Fibroblast of skin of abdomen (primary cell): ENCODE measurements at places on chromosomes 1 and 21.

DNA sequence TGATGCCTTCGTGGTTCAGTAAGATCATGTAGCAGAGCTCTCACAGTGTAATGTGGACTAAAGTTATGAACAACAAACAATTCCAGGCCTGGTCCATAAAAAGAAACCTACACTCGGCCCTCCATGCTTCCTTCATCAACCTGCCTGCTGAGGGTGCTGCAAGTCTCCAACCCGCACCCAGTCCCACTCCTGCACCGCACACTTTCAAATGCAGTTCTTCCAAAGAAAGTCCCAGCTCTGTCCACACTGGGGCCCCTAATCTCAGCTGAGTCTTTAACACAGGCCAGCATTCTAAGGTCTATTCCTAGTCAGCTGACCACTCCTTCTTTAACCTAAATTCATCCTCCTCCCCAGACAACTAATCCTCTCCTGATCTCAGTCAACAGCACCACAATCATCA is 71.5 kb upstream of the NR5A2 start:
- DNase-seq: no peak

GRCh38 chr1:228348708-228349467 is 57.7 kb downstream of the TRIM11 start:
- no peak for DNase-seq

DNA sequence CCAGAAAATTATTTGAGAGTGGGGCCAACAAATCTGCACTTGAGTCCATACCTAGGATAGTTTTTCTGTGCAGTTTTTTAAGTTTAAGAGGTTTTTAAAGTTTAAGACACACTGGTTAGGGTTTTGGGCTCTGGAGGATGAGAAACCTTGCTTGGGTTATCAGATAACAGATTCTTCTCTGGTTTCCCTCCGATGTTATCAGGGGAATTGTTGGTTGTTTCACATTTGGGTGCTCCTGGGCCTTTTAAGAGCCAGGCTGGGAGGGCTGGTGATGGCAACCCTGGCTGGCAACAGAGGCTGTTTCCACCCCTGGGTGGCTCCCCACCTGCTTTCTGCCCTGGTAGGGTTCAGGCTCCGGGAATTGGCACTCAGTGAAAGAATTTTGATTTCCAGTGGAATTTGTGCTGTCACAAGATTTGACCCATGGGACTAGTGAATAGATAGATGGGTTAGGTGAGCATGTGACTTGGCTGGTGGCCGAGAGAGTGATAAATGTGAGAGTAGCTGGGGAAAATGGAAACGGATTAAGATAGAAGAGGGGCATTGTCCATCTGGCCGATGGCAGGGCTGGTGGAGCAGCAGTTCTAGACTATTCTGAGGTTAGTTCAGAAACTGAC is 14.8 kb downstream of the VANGL1 start:
- DNase-seq: no peak

GRCh38 chr1:201693890-201694607 is 134.9 kb upstream of the IPO9 start:
- no peak for DNase-seq

DNA sequence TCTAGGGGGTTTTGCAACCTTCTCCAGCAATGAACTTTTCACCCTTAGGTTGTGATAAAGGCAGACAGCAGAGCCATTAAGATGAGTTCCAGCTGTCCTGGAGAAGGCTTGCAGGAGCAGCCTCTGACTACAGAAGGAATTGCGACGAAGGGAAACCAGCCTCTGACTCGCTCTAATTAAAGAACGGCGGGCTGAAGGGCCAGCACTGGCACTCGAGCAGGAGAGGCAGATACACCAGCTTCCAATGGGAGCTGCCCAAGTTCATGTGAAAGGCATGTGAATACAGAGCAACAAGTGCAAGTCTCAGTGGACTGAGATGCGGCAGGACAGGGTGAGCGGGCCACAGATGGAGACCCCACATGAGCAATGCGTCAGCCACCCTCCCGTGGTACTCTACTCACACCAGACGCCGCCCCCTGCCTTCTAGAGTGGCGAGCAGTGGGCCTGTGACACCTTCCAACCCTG is 15.7 kb downstream of the RCC2 start:
- DNase-seq: peak; percentile 57

GRCh38 chr1:34263406-34263805 is 86.7 kb downstream of the C1orf94 start:
- peak; percentile 79 for DNase-seq

- no peak for DNase-seq
Observed at GRCh38 chr1:201496296-201496690, 10.6 kb downstream of the CSRP1 start.

- DNase-seq: no peak
Observed at GRCh38 chr1:8643542-8644536, 173.6 kb downstream of the RERE start.

GRCh38 chr1:30934613-30935012 is 26.1 kb upstream of the SDC3 start:
- no peak for DNase-seq

DNA sequence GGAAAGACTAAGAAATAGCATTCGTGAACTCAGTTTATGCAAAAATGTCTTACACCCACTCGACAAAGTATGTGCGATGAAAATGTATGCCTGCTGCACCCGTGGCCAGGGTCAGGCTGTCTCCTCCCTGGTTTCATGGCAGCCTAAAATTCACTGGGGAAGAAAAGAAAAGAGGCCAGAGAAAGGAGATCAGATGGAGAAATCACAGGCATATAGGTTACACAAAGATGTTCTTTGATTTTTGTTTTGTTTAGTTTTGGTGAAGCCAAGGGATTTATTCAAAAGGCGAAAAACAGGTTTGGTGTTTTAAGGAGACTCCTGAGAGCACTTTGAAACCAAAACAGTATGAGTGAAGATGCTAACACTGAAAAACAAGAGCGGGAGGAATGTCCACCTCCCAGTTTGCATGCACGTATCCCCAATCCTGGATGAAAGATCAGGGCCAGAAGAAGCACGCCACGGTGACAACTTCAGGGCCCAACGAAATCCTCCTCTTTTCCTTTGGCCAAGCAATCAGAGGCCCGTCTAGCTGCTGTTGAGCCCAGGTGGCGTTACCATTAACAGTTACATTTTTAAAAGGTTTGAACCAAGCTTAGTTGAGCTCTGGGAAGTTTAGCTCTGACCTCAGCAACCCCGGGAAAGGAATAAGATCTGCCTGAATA is 992 bp upstream of the SSX2IP start:
- no peak for DNase-seq

DNA sequence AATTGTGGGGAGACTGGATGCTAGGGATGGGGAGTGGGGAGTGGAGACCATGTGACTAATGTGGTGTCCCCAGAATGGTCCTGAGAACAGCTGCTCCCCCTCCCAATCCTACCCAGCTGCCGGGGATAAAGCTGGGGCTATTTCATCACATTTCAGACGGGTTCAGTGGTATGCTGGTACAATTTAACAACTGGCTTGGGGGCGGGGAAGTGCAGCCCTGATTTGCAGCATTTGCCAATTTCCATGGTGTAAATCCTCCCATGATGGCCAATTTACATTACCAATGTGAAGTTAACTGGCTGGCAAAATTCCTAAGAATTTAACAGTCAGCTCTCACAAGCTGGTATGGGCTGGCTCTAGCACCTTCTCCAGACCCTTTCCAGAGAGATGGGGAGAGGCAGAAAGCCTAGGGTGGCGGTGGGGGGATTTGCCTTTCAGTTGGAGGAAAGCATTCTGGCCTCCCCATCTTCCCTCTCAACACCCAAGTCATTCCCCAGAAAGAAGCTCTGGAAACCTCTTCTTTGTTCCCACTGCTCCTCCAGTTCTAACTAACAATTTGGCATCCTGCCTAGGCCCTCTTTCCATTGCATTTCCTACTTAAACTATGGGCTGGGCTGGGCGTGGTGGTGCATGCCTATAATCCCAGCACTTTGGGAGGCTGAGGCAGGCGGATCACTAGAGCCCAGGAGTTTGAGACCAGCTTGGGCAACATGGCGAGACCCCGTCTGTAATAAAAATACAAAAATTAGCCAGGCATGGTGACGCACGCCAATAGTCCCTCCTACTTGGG is 11.3 kb upstream of the ADGRB2 start:
- DNase-seq: no peak

GRCh38 chr1:41274752-41275545 is 32.8 kb upstream of the SCMH1 start:
- DNase-seq: peak; percentile 40

GRCh38 chr1:212313616-212314015 is 28.4 kb downstream of the PPP2R5A start:
- peak; percentile 92 for DNase-seq

DNA sequence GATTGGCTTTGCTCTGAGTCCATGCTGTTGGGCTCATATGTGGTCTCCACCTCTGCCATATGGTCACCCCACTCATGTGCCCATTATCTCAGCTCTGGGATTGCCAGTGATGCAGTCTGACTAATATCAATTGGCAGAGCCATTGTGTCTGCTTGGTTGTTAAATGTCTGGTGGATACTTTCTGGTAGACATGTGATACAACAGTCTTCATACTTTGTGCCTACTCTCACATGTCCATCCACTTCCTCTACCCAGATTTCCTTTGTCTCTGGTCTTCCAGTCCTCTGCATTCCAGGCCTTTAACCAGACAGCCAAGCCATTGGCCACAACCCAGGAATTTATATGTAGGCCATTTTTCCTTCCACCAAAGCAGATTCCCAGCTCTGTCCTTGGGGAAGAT is 30.8 kb upstream of the DIPK1A start:
- peak; percentile 23 for DNase-seq

DNA sequence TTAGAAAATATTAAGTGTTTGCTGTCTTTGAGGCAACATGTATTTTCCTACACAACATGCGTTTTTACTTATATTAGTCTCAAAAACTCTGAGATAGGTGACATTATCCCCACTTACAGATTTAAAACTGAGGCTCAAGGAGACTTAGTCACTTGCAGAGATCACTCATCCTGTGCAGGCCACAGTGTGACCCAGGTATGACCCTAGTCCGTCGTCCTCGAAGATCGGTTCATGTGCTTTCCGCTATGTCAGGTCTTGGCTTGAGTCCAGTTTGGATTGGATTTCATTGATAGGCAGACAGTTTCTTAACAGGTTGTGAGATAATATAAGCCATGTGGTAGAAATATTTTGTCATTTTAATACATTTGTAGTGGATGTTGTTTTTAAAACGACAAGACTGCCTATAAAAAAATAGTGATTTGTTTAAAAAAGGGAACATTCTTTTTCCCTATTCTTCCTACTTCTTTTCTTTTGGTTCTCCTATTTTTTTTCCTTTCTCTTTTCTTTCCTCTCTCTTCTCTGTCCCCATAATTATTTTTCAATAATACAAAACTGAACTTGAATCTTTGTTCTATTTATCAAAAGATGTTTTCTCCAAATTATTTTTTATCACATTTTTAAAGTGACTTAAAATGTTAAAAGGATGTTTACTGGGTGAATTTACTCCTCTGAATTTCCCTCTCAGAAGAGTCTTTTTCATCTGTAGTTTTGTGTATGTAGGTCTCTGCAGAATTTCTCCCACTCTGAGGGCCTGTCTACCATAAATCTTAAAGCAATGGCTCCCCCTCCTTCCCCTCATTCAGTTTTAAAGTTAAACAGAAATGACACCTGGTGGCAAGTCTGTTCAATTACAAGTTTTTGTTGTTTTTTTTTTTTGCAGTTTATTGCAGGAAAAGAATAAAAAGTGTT is 81.8 kb downstream of the PHTF1 start:
- DNase-seq: peak; percentile 56

DNA sequence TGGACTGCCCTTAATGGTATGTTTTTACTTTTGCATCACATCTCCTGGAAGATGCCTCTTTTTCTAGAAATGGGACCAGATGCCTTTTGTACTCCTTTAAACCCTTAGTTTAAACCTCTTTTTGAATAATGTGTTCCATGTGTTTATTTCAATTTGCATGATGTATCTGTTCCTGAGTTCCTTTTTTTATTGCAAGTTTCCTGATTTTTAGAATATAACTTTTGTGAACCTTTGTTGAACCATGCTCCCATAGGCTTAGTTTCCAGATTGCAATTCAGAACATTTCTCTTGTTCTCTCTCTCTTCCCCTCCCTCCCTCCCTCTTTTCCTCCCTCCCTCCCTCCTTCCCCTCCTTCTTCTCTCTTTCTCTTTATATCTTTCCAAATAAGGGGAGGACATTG is 81.9 kb downstream of the RGL1 start:
- no peak for DNase-seq

DNA sequence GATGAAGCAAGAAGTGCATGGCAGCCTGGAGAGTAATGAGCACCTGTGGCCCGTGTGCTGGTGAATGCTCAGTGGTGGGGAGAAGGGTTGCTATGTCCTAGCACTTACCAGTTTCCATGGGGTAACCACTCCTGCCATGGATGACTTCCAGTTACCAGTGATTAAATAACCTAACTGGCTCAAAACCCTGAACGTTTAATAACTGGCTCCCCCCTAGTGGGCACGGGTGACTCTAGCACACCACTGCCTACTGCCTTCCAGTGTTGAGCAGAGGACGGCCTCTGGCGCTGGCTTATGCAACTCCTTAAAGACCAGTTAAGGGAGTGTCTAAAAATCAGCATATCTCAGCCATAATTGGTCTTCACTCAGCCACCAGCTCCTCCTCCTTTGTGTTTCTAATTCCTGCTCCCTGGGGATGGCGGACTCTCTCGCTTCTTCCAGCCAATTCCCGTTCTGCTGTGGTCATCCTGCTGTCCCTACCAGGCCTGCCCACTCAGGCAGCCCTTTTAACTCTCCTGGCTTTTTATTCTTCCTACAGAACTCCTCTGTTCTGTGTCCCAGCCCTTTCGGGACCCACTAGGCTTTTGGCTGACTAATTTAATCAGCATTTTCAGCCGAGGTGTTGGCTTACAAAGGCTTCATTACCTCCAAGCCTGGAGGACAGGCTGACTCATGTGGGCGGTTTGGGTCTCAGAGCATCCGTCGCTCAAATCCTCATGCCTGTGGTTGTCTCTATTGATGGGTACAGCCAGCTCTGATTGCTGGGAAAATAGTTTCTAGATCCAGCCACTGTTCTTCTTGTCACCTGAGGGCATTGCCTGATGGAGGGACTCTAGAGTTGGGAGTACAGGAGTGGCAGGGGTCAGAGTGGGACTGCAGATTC is 332.4 kb downstream of the CAMTA1 start:
- DNase-seq: peak; percentile 93
